ENCODE measurements at places on chromosomes 2 and 18.

DNA sequence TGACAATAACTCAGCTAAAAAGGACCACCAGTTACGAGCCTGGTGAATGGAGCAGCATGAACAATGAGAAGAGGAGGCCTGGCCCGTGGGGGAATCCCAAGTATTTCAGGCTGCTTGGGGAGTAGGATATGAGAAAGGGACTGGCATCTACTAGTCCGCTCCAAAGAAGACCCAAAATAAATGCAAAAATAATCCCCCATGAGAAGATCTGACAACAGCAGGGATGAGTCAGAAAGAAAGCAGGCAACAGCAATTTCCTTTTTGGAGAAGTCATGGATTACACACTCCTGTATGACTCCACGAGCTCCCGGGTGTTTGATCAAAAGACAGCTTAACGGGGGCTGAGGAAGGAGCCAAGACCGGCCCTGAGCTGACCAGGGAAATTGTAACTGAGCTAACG, 111.4 kb downstream of the SOX11 start:
- peak; percentile 55 for DNase-seq

- DNase-seq = no peak
Measured at GRCh38 chr2:85787981-85788340, 34.2 kb downstream of the ATOH8 start.

DNA sequence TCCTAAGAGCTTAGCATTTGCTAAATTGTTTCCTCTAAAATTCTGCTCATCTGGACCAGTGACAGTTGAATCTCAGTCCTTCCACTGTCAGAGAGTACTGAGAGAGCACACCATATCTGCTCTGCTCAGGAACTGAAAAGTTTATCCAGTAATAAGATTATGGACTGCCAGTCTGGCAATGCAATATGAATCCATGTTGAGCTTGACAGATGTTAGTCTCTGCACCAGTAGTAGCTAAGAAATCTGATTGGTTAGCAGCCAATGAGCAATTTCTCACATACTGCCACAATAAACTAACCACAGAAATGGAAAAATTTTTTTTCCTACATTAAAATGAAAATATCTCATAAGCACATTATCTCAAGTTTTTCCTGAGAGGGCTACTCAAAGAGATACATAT, 2.3 kb downstream of the PRKD3 start:
- DNase-seq = no peak

DNA sequence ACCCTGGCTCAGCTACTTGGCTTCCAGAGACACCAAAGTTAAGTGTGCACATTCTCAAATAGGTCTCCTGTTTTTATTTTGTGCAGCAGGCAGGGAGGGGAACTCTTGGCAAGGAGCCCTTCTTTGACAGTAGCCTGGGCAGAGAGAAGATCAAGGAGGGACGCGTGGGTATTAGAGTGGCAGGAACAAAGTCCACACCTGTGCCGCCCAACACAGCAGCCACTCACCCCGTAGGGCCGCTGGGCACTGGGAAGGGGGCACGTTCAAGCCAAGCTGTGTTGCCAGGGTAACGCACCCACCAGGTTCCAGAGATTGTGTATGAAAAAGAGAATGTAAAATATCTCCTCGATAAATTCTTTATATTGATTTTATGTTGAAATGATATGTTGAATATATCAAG, 229.3 kb upstream of the AGAP1 start:
- no peak for DNase-seq

- DNase-seq = no peak
Measured at GRCh38 chr2:108588070-108588668, 53.9 kb downstream of the LIMS1 start.

Data from kidney tubule cell (primary cell).